ENCODE measurements at places on chromosomes 2 and 18. TPM values are rescaled to one million over a fixed set of nuclear protein-coding genes. Genes with fewer than 3 reads are reported as not detected.

GKN1 gene
- total RNA-seq = not detected

TMEM169 gene
- total RNA-seq = 0.75 TPM

COL3A1 gene
- total RNA-seq = 0.23 TPM

IL1B gene
- total RNA-seq = 0.14 TPM

USP40 gene
- total RNA-seq = 11.2 TPM

MC2R gene
- total RNA-seq = not detected

MC5R gene
- total RNA-seq = 0.12 TPM

SPR gene
- 1.3 TPM for total RNA-seq

HOXD3 gene
- total RNA-seq = not detected

SNX17 gene
- 101 TPM for total RNA-seq

ASAP2 gene
- total RNA-seq = 0.33 TPM

GAL3ST2 gene
- 0.20 TPM for total RNA-seq

ATP6V1C2 gene
- total RNA-seq = not detected

SDC1 gene
- not detected for total RNA-seq

APCDD1 gene
- not detected for total RNA-seq

GRHL1 gene
- 0.64 TPM for total RNA-seq

MARCHF4 gene
- total RNA-seq = not detected

DLX1 gene
- not detected for total RNA-seq

SNTG2 gene
- total RNA-seq = 1.6 TPM

REG3G gene
- not detected for total RNA-seq

MAP2 gene
- not detected for total RNA-seq

MC4R gene
- total RNA-seq = not detected

TRIM43 gene
- not detected for total RNA-seq

DSG2 gene
- 0.09 TPM for total RNA-seq

PTPRN gene
- not detected for total RNA-seq

GNAL gene
- 0.52 TPM for total RNA-seq

SULT1C2 gene
- total RNA-seq = not detected

GRP gene
- total RNA-seq = not detected

TGFA gene
- total RNA-seq = not detected

TTN gene
- total RNA-seq = 7.0 TPM

TIMM21 gene
- total RNA-seq = 30.4 TPM

PLGLB1 gene
- total RNA-seq = 3.3 TPM

RAX gene
- total RNA-seq = not detected

FOXD4L1 gene
- total RNA-seq = 0.47 TPM

TSPYL6 gene
- not detected for total RNA-seq

AMMECR1L gene
- total RNA-seq = 18.5 TPM

GPBAR1 gene
- 0.82 TPM for total RNA-seq

ACMSD gene
- total RNA-seq = not detected

DES gene
- total RNA-seq = not detected

SH3RF3 gene
- total RNA-seq = 0.06 TPM

MTA3 gene
- 23.6 TPM for total RNA-seq

CDH7 gene
- not detected for total RNA-seq
